ENCODE measurements at places on chromosomes 5 and 9. TPM values are rescaled to one million over a fixed set of nuclear protein-coding genes. Genes with fewer than 3 reads are reported as not detected.

DNA sequence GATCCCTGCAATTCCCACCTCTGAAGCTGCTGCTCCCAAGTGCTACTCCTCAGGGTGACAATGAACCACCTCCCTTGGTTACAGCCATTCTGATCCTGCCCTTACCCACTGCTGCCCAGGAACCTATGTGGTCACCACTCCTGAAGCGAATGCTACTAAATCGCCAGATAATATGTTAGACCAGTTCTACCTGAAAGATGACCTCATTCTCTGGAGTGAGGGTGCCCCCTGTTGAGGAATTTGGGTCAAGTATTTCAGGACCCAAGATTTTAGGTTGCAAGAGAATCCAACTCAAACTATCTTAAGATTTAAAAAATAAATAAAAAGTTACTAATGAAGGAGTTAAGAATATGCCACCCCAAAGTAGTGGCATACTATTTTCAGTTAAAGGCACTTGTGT, 5.8 kb upstream of the SNAPC3 start:
- no peak overlapping the region for H3K4me3 ChIP-seq
- H3K27me3 ChIP-seq: no peaks in the 10 kb centered on the region
- H3K4me1 ChIP-seq: peaks cover 1% of the 10 kb centered on the region
- H3K36me3 ChIP-seq: no peaks in the 10 kb centered on the region
- no peak for DNase-seq

- H3K27me3 ChIP-seq: no peaks in the 10 kb centered on the region
- no peak overlapping the region for H3K27ac ChIP-seq
- DNase-seq: no peak
- no peaks in the 10 kb centered on the region for H3K36me3 ChIP-seq
- peaks cover 3% of the 10 kb centered on the region for H3K4me1 ChIP-seq
These were observed 2.9 kb upstream of the ERMP1 start for GRCh38 chr9:5835808-5836207.

The OR2V1 gene
- 0.20 TPM for polyA plus RNA-seq

The FOXD4L6 gene
- polyA plus RNA-seq: not detected

The CBY3 gene
- 0.47 TPM for polyA plus RNA-seq

Measured in GM12878 (cell line).